Glutamatergic neuron (in vitro differentiated cells): ENCODE measurements at places on chromosomes 3 and 15. TPM values are rescaled to one million over a fixed set of nuclear protein-coding genes. Genes with fewer than 3 reads are reported as not detected.

- H3K27me3 ChIP-seq, result peaks cover 8% of the 10 kb centered on the region
- no peak overlapping the region for H3K27ac ChIP-seq
- no peaks in the 10 kb centered on the region for H3K36me3 ChIP-seq
- no peaks in the 10 kb centered on the region for H3K4me1 ChIP-seq
- no peak overlapping the region for H3K4me3 ChIP-seq
Observed at GRCh38 chr3:133901083-133901482, 5.4 kb upstream of the RAB6B start.

The C3orf49 gene
- not detected for total RNA-seq

- no peaks in the 10 kb centered on the region for H3K36me3 ChIP-seq
- no peak overlapping the region for H3K4me3 ChIP-seq
- H3K27ac ChIP-seq, result no peak overlapping the region
- H3K27me3 ChIP-seq, result peaks cover 13% of the 10 kb centered on the region
- no peak for DNase-seq
- peaks cover 39% of the 10 kb centered on the region for H3K4me1 ChIP-seq
Observed at GRCh38 chr15:101611580-101612299, 40.4 kb downstream of the TM2D3 start.

The GOLGA6L4 gene
- 14.6 TPM for total RNA-seq

DNA sequence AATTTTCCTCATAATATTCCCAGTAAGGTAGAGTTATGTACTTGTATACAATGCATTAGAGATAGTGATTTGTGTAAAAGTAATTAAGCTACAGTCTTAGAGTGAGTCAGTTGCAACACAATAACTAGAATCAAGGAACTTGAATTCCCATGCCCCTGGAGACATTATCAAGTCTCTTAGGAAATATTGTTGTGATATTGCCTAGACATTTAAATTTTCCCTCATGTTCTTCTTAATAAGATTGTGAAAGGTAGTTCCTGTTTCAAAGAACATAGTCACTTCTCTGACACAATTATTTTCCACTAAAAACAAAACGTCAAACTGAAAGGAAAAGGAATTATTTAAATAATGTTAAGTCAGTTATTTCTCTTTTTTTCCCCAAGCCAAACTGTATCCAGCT is 13.0 kb upstream of the ATP1B3 start:
- no peak overlapping the region for H3K27ac ChIP-seq
- no peak overlapping the region for H3K4me3 ChIP-seq
- H3K27me3 ChIP-seq, result peaks cover 2% of the 10 kb centered on the region
- H3K36me3 ChIP-seq, result no peaks in the 10 kb centered on the region
- DNase-seq, result no peak

GRCh38 chr3:190491533-190492054 is 22.3 kb upstream of the IL1RAP start:
- no peaks in the 10 kb centered on the region for H3K27me3 ChIP-seq
- DNase-seq, result no peak
- H3K36me3 ChIP-seq, result no peaks in the 10 kb centered on the region
- H3K4me3 ChIP-seq, result no peak overlapping the region

GRCh38 chr3:68033867-68034266 is 379.5 kb upstream of the SUCLG2 start:
- H3K36me3 ChIP-seq, result no peaks in the 10 kb centered on the region
- no peaks in the 10 kb centered on the region for H3K4me1 ChIP-seq
- H3K27ac ChIP-seq, result no peak overlapping the region
- no peaks in the 10 kb centered on the region for H3K27me3 ChIP-seq

DNA sequence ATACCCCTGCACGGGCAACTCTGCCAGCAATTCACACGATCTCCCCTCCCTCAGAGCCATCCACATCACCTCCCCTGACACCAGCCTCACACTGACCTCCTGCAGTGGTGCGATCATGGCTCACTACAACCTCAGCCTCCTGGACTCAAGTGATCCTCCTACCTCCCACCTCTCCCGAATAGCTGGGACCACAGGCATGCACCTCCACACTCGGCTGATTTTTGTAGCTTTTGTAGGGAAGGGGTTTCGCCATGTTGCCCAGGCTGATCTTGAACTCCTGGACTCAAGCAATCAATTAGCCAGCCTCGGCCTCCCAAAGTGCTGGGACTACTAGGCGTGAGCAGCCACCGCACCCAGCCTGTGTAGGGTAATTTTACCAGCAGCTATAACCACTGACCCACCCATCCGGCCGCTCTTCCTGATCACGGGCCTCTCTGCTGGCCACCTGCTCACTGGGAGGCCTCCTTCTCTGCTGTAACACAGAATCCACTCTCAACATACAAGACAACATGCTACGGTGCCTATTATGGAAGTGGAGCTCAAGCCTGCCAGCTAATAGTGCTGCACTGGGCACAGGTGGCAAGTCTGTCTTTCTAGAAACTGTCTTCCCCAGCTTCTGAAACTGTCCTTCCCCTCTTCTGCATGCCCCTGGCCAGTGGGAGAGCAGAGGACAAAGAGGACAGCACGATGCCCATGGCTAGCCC is 4.6 kb downstream of the GP9 start:
- no peak for DNase-seq
- H3K4me3 ChIP-seq, result no peak overlapping the region
- H3K36me3 ChIP-seq, result no peaks in the 10 kb centered on the region
- peaks cover 5% of the 10 kb centered on the region for H3K4me1 ChIP-seq
- H3K27me3 ChIP-seq, result peaks cover 8% of the 10 kb centered on the region
